Hippocampal formation (tissue), 2 donors: ENCODE measurements at places on chromosomes 1 and 21.

GRCh38 chr1:161182214-161182613 is 4.9 kb upstream of the B4GALT3 start:
- DNase-seq = no peak

DNA sequence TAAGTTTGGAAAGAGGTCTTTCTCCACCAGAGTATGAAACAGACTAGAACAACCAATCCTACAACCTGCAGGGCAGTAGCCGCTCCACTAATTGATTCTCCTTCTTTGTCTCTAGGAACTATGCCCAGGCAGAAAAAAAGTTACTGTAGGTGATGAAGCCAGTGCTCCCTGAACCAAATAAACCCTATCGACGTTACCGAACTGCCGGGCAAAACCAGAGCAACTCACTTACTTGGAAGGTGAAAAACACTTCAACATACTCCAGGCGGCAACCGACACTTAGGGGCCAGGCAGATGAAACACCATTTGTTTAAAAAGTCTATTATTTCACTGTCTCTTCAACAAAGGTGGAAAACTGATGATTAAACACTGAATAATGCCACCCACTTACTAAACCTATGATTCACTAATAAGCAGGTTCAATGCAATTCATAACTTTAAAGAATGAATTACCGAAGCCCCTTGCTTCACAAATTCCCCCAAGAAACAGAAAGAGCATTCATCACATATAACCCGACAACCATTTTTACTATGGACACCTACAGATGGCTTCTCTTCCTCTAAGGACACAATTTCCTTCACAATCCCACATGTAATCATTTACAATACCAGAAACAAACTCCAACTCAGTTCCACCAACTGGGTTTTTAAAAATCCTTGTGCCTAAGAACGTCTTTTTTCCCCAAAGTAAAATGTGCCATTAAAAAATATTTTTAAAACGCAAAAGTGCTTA is 1.6 kb downstream of the NRIP1 start:
- DNase-seq = no peak

DNA sequence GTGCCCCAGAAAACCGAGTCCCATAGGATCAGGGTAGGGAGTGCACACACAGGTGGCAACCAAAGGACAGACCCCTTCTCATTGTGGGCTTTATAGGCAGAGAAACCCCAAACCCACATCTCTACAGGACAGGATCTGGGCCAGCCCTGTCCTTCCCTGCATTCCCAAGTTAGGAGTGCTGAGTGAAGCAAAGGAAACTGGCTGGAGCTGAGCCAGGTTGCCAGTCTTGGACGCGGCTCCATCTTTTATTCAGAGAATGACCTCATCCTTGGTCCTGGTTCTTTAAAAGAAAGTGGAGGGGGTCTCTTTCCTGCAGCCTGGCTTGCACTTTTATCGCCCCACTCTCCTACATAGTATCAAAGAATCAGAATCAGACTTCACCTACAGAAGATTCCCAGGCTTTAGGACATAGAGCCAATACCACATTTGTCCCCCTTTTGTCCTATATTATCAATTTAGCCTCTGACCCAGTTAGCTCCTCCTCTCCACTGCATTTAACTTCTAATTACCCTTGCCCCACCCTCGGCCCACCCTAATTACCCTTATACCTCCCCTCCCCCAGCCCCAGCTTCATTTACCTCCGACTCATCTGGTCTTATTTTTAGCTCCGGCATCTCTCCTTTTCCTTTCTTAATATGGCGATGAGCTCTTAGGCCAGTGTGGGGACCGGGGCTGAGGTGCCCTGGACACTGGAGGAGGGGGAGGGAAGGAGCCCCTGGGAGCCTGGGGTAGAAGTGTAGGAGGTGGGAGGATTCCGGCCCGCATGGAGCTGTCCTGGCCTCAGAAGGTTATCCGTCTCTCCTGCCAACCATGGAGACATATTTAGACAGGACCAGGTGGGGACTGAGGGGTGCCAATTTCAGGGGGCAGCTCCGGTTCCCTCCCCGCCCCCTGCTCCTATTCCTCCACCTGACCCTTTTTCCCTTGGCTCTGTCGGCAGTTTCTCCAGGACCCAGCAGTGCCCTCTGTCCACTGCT is at the start of gene CASQ1:
TSS of gene CASQ1 (plus strand) at position 927 of the 977 bp plus-strand sequence. CDS start 177 bp downstream, outside the sequence.
- no peak for DNase-seq

GRCh38 chr1:70205071-70205433 is 327 bp downstream of the LRRC40 start:
- no peak for DNase-seq

GRCh38 chr1:185144233-185144632 is 12.5 kb downstream of the TRMT1L start:
- DNase-seq = no peak
